ENCODE measurements at places on chromosomes 2 and 18.

DNA sequence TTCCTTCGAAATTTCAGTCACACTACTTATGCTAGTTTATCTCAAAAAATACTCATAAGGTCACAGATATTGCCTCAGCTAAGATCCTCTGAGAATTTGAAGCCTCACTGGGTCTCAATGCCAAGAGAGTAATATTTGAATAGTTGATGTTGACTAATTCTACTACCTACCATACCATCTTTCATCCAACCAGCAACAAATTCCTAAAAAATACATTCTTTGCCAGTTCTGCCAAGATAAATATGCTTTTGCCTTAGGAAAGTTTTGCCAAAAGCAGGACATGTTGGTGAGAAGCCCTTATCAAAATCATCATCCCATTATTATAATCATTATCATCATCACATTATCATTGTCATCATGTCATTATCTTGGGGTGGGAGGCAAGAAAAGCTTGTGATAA, 544.6 kb upstream of the ZEB2 start:
- DNase-seq = no peak

DNA sequence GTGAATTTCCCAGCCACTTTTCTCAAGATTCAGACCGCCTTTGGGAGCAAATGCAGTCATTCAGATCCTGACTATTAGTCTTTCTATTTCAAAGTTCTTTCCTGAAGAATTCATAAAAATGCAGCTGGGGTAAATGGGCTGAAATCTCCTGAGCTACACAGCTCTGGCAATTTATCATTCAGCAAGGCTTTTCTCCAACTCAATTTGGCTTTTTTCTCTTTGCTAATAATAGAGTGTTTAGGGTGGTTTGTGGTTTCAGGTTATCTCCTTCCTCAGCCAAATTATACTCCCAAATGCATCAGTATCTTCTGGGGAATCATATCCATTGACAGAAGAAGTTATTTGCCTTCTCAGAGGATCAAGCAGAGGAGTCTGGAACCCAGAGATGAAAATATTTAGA, 282.4 kb upstream of the SLC14A2 start:
- no peak for DNase-seq

DNA sequence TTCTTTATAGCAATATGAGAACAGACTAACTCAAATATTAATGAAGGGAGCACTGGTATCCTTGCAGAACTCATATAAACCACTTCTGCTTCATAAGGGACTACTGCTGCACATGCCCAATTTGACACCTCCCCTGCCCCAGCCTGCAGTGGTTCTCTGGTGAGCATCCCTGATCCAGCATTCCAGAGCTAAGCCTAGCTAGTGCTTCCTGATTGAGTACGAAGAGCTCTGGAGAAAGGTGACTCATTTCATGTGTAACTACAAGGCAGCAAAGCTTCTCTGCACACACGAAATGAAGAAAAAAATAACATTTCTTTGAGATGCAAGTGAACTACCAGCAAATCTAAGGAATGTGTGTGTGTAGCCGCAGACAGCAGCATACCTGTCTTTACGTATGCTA, 22.8 kb upstream of the ADNP2 start:
- DNase-seq = no peak

DNA sequence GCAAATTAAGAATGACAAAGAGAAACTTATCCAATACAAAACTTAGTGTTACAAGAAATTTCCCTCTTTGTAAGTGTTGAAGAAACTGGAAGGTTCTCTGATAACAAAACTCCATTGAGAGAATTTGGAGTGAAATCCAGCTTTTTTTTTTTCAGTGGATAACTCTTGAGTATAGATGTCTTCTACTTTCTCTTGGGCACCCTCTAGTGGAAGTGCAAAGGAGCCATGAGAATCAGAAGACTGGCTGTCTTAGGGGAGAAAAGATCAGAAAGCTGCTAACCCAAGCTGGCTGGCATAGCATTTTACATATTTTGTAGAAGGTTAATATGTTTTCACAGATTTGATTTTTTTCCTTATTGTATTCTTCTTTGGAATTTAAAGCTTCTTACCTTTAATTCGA, 138.8 kb upstream of the SATB2 start:
- DNase-seq = peak; percentile 48

DNA sequence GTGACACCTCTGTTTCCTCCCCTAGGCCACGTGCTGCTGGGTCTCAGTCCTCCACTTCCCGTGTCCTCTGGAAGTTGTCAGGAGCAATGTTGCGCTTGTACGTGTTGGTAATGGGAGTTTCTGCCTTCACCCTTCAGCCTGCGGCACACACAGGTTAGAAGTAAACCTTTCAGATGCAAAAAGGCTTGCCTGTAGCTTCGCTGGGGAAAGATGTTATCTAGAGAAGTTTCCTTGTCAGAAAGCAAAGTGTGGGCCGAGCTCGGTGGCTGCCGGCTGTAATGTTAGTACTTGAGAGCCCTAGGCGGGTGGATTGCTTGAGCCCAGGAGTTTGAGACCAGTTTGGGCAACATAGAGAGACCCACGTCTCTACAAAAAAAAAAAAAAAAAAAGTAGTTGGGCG, 16.7 kb downstream of the IL1R2 start:
- DNase-seq = no peak

GRCh38 chr18:48365965-48366364, 43.2 kb downstream of the ZBTB7C start:
- no peak for DNase-seq

DNA sequence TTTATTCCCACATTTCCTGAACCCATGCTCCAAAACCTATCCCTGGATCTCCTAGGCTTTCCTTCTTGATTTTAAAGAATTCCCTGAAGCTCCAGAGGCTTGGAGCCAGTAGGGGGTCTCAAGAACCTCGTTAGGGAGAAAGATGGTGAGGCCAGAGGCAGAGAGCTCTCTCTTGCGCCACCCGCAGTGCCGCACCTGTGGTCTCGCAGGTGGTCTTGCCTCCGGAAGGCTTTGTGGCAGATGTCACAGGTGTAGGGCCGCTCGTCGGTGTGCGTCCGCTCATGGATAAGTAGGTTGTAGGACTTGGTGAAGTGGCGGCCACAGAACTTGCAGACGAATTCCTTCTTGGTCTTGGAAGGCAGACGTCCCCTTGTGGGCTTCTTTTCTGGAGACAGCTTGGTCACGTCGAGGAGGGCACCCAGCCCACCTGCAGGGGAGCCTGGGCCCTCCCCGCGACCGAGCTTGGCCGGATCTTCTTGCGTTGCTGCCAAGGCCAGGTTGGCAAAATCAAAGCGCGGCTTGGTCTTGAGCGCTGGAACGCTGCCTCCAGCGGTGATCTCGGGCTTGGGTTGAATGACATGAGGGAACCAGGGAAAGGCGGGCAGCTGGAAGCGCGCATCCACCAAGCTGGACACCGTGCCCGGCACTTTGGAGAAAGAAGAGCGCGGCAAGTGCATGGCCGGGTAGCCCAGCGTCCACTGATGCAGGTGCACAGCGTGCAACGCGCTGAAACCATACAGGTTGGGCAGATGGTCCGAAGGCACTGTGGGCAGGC, 5.3 kb downstream of the OSR1 start:
- DNase-seq = no peak

DNA sequence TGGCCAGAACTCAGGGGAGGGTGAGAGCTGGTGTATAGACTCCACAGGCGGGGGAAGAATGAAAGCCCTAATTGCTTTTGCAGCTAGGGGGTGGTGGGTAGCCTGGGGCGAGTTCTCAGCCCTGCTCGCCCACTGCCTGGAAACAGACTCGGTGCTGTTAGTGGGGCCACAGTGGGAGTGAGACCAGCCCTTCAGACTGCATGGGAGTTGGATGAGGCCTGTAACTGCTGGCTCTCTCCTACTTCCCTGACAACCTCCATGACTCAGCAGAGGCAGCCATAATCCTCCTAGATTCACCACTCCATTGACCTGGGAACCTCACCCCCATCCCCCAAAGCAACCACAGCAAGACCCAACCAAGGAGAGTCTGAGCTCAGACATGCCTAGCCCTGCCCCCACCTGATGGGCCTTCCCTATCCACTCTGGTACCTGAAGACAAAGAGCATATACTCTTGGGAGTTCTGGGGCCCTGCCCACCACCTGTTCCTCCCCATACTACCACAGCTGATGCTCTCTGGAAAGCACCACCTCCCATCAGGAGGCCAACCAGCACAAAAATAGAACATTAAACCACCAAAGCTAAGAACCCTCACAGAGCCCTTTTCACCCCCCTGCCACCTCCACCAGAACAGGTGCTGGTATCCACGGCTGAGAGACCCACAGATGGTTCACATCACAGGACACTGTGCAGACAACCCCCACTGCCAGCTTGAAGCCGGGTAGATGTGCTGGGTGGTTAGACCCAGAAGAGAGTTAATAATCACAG, 226.3 kb downstream of the EIPR1 start:
- peak; percentile 99 for DNase-seq

DNA sequence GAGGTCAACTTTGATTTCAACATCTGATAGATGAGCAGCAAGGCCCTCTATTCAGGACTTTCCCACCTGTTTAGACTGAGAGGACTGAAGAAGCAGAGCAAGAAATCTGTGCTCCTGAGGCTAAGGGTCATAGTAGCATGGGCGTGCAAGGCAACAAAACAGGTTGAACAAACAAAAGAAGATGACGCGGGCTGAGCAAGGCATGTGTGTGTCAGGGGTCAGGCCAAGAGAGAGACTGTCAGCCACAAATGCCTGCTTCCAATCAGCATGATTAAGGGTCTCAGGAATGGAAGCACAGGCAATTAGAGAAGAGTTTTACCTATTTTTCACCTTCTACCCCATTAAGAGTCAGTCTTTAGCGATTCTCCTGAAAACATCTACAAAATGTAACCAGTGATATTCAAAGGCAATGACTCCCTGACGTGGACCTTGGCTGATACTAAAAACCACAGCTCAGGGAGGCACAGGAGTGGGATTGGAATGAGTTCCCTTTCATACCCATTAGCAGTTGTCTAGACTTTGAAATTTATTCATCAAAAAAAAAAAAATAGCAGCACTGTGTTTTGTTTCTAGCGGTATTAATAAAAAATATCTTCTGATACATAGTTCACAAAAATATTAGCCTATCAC, 81.9 kb downstream of the DYNAP start:
- DNase-seq = no peak

DNA sequence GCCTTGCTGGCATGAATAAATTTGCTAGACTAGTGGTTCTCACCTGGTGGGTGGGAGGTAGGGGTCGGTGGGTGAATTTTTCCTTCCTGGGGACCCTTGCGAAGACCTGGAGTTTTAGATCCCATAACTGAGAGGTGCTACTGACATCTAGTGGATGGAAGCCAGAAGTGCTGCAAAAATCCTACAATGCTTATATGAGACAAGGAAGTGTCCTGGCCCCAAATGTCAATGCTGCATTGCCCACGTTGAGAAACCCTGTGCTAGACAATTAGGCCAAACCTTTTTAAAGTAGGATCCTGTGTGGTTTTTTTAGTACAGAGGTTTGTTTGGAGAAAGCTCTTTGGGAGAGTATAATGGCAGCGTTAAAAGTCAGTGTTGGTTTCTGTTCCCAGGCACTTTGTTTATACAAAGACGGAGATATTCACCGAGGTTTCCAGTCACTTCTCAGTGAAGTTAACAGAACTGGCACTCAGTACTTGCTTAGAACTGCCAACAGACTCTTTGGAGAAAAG, 9.6 kb downstream of the SERPINB8 start:
- DNase-seq = peak; percentile 52

- DNase-seq = no peak
Observed at GRCh38 chr2:116511426-116511825, 1303.1 kb upstream of the DDX18 start.

DNA sequence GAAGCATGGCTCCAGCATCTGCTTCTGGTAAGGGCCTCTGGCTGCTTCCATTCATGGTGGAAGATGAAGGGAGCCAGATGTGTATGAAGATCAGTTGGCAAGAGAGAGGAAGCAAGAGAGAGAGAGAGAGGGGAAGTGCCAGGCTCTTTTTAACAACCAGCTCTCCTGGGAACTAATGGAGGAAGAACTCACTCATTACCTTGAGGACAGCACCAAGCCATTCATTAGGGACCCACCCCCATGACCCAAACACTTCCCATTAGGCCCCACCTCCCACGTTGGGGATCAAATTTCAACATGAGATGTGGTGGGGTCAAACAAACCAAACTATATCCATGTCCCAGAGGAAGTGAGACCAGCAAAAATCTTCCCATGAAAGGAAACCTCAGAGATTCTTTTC, 124.8 kb upstream of the SIX2 start:
- DNase-seq = no peak

- no peak for DNase-seq
Observed at GRCh38 chr2:218659988-218660358, 490 bp downstream of the BCS1L start.

GRCh38 chr2:149611100-149611820, 23.7 kb upstream of the MMADHC start:
- peak; percentile 96 for DNase-seq

DNA sequence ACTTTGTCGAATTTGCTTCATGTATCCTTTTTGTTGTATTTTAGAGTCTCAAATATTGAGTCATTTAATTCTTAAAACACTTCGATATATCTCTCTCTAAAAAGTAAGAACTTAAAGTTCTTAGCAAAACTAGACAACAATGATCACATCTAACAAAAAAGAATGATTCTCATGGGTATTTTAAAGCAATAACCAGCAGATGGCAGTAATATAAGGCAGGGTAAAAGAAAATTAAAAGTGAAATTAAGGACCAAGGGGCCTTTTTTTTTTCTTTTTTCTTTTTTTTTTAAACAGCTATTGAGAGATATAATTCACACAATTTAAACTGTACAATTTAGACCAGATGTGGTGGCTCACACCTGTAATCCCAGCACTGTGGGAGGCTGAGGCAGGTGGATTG, 9.9 kb upstream of the AOX1 start:
- no peak for DNase-seq

- no peak for DNase-seq
Observed at GRCh38 chr2:86002375-86002774, 103.3 kb downstream of the POLR1A start.

- DNase-seq = no peak
Observed at GRCh38 chr2:43238176-43238575, 11.8 kb upstream of the ZFP36L2 start.

GRCh38 chr2:42493468-42494354, at the start of gene KCNG3:
Gene KCNG3, minus strand, starts transcription at chr2:42493982. Its CDS starts 481 bp downstream, at chr2:42493501.
- peak; percentile 73 for DNase-seq

GRCh38 chr2:29061616-29062015, 12.7 kb downstream of the PCARE start:
- no peak for DNase-seq

GRCh38 chr18:7021994-7022840, 95.4 kb downstream of the LAMA1 start:
- DNase-seq = peak; percentile 89

GRCh38 chr18:52465391-52465790, 125.4 kb downstream of the DCC start:
- DNase-seq = no peak

- DNase-seq = peak; percentile 98
Observed at GRCh38 chr18:6729247-6730091, at the start of gene ARHGAP28. Gene ARHGAP28, plus strand, starts transcription at chr18:6729716. Its CDS starts 106 bp downstream, at chr18:6729822.

- no peak for DNase-seq
Observed at GRCh38 chr2:144424559-144425240, 95.2 kb downstream of the ZEB2 start.

GRCh38 chr2:174607989-174608865, 10.6 kb upstream of the WIPF1 start:
- DNase-seq = no peak

DNA sequence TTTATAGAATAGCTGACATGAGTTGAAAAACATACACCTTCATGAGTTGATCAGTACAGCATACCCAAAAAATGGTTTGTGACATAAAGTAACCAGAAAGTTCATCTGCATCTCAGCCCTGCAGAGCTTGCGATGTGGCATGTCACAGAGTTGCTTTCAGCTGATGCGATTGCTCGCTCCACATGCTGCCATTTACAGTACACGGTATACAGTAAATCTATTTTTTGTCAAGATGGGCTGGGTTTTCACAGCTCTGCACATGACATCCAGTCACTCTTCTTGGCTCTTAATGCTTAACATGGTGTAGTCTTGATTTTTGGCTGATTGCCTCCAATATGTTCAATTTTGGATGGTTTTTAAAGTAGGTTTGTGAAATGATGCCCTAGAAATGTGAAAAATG, 811.9 kb downstream of the SATB2 start:
- DNase-seq = no peak
